ENCODE measurements at places on chromosomes 12 and 14.

- no peak for ATAC-seq
Observed at GRCh38 chr12:104890476-104891096, 67.5 kb downstream of the SLC41A2 start.

- ATAC-seq = no peak
Observed at GRCh38 chr12:123860377-123860776, 98.3 kb downstream of the DNAH10 start.

GRCh38 chr12:93661021-93661420 lies 16.2 kb upstream of the CRADD start:
- no peak for ATAC-seq

DNA sequence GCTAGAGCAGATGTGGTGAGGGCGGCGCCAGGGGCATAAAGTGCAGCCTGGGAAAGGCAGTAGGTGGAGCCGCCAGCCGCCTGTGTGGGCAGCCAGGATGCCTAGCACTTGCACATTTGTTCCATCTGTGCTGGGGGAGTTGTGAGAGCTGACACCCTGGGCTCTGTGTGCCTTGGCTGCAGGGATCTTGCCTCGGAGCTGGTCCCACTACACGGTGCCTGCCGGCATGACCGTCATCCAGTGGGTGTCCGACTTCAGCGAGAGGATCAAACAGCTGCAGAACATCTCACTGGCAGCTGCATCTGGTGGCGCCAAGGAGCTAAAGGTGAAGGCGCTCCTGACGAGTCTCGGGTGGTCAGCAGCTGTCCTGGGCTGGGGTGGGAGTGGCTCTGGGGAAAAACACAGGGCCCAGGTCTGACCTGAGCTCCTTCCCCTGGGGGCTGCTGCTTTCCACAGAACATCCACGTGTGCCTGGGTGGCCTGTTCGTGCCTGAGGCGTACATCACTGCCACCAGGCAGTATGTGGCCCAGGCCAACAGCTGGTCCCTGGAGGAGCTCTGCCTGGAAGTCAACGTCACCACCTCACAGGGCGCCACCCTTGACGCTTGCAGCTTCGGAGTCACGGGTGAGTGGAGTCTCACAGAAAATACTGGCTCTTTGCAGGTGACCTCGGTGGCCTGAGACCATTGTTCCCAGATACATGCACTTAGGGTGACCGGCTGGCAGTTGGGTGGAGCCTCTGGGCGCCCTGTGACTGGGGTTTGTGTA lies 37.4 kb downstream of the HSP90AA1 start:
- ATAC-seq = no peak

DNA sequence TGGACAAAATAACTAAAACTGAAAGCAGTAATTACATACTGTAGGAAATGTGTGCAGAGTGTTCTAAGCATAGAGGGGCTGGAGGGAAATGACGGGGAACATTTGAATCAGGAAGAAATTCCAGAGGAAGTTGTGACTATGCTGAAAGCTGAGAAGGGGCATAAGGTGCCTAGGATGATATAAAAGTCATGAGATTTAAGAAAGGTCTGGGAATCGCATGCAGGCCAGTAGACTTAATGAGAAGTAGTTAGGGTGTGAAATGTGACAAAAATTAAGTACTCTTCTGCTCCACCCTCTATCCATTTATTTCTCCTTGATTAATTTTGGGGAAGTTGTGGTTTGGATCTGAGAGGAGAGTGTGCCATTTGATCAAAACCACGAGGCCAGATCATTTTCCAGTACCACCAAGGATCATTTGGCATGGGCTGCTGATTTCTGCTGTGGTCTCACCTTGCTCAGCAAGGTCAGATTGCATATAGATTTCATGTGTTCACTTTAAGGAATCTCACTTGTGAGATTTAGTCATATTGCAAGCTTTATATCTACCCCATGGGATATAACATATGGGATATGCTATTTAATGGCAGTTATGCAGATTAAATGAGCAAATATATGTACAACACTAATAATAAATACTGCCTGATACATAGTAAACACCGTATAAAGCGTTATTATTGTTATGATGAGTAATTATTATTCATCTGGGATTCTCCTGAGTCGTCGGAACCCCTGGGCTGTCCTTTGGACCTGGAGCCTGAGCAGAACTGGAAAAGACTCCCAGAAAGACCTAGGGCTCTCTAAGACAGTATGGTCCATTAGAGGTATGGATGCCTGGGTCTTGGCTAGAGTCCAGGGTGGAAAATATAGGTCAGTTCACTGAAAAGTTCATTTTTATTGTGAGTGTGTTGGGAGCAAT lies 72.3 kb downstream of the SRGAP1 start:
- ATAC-seq = peak; percentile 53

- no peak for ATAC-seq
Observed at GRCh38 chr12:86735851-86736250, 479.7 kb upstream of the MGAT4C start.

DNA sequence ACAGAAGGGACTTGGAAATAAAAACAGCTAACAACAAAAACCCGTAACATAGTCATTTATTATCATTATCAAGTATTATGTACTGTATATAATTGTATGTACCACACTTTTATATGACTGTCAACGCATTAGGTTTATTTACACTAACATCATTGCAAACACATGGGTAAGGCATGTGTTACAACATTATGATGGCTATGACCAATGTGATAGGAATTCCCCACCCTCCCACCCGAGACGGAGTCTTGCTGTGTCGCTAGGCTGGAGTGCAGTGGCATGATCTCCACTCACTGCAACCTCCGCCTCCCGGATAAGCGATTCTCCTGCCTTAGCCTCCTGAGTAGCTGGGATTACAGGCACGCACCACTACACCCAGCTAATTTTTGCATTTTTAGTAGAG lies 82.6 kb downstream of the ERC1 start:
- no peak for ATAC-seq

GRCh38 chr12:34388636-34389377 lies 366.5 kb downstream of the ALG10 start:
- ATAC-seq = no peak

DNA sequence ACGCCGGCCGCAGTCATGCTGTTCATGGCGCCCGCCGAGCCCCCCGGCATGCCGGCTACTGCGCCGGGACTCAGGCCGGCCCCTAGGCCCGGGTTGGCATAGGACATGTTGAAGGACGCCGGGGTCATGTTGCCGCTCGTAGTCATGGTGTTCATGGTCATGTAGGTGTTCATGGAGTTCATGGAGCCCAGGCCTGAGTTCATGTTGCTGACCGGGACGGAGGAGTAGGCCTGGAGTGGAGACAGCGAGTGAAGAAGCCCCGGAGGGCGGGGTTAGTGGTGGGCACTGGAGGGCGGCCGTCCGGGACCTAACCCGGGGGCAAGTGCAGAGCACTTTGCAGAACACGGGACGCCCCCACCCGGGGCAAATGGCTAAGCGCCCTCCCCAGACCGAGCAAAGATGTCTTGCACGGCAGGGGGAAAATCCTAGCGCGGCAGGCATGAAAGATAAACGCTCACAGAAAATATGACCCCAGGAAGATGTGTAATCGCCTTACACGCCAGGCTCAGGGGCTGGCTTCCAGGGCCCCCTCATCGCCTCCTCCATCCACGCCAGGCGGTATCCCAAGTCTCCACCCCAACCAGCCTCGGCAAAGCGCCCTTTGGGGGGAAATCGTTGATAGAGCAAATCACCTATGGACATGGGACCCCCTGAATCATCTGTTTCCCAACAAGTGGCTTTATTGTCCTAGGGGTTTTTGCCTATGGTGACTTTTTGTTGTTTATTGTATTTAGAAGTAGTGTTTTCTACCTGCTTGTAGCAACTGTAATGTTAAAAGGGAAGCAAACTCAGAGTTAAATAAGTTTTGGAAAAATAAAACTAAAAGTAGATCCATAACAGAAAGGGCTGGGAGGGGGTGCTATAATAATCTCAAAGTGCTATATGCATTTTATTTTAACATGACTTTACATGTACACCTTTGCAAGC lies 2.3 kb downstream of the FOXA1 start:
- ATAC-seq = no peak

DNA sequence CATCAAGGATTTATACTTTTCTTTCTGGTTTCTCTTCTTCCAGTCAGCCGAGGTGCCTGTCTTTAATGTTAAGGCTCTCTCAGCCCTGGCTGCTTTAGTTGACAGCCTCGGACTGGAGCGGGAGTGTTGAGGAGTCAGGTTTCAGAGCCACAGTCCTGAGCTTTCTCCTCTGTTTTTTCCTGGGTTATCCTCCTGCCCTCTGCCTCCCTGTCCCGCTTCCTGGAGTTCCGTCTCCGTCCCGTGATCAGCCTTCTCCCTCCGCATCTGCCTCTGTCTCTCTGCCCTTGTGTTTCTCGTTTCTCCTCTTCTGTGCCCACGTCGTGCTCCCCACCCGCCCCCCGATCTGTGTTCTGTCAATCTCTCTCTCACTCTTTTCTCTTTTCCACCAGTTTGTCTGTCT lies 33.0 kb downstream of the IQSEC3 start:
- ATAC-seq = no peak

GRCh38 chr14:86372402-86372801 lies 842.5 kb downstream of the FLRT2 start:
- ATAC-seq = no peak

DNA sequence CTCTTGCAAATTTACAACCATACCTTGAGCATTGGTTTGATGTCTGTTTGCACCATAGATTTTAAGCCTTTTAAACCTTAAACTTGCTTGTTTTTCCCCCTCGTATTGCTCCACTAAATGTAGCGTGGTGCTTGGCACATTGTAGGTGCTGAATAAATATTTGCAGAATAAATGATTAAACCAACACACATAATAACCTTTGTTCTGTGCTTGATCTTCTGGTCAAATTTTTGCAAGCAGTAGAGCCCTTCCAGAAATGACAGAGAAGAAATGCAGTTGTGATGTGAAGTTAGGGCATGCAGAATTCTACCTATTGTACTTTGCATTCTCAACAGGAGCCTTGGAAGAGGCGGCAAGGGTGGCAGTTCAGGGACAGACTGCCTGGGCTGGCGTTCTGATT lies 394.4 kb upstream of the TBX3 start:
- ATAC-seq = no peak

DNA sequence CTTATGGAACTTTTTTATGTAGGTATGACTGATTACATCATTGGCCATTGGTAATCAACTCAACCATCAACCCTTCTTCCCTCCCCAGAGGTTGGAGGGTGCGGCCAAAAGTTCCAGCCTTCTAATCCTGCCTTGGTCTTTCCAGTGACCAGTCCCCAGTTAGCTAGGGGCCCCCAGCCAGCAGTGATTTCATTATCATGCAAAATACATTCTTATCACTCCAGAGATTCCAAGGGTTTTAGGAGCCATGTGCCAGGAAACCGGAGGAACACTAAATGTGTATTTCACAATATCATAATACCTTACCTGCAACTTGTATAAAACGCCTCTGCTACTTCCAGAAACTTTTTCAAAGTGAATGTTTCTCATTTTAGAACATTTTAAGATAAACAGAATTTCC lies 181.5 kb upstream of the PELI2 start:
- no peak for ATAC-seq

- peak; percentile 91 for ATAC-seq
Observed at GRCh38 chr12:1773937-1774655, 46.3 kb upstream of the LRTM2 start.

DNA sequence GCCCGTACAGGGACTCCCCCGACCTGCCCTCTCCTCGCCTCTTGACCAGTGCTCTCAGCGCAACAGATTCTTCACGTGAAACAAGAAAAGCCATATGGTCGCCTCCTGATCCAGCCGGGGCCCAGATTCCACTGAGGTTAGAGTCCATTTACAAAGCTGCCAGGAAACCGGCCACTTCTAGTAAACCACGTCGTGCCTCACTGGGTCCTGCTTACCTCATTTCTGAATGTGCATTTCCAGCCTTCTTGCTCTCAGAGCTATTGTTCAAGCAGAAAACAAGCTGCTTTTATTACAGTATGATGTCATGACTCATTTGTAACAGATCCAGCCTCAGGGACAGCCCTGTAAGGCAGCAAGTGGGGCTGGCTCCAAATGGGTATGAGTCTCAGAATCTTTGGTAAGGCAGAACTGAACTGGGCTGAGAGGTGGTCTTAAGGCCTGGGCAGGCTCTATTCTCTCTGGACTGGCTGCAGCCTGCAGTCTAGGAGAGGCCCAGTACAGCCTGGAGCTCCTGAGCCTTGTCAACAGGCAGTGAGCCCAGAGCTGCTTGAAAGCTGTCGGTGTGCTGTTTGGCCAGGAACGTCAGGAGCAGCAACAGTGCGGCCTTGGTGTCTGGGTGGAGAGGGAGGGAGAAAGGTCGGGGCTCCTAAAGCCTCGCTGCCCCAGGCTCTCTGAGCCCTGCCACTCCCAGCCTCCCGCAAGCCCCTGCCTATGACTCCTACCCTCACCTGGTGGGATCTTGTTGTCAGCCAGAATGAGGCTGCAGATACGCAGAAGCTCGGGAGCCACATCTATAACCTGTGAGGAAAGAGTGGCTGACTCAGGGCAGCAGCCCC lies 8.3 kb downstream of the REC8 start:
- peak; percentile 28 for ATAC-seq

DNA sequence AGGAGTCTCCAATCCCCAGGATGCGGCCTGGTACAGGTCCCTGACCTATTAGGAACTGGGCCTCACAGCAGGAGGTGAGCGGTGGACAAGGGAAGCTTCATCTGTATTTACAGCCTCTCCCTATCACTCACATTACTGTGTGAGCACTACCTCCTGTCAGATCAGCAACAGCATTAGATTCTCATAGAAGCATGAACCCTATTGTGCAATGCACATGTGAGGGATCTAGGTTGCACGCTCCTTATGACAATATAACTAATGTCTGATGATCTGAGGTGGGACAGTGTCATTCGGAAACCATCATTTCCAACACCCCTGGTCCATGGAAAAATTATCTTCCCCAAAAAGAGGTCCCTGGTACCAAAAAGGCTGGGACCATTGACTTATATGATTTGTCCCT lies 1000.5 kb downstream of the FLRT2 start:
- no peak for ATAC-seq

DNA sequence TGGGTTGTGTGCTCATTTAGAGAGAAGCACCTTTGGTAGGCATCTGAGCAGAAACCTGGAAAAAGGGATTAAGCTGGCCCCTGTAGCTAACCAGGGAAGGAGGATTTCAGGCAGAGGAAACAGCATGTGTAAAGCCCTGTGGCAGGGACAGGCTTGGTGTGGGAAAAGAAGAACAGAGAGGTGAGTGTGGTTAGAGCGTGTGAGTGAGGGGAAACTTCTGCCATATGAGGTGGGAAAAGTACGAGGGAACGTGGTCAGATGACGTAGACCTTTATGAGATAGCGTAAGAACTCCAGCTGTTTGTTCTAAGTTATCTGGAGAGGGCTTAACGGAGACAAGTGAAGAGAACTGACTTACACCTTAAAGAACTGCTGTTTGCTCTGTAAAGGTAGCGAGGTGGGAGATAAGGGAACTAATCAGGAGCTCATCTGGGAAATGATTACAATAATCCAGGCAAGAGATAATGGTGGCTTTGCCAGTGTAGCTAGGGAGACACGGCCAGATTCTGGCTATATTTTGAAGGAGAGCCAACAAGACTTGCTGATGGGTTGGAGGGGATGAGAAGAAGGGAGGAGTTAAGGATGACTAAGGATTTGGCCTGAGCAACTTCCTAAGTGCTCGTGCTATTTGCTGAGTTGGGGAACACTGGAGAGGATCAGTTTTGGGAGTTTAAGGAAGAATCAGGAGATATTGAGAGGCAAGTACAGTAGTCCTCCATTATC lies 234.0 kb downstream of the ETNK1 start:
- no peak for ATAC-seq

All from SK-N-SH treated with all-trans-retinoic acid at 6 μM for 48 hours (cell line).